ENCODE measurements at places on chromosomes 7 and 10. TPM values are rescaled to one million over a fixed set of nuclear protein-coding genes. Genes with fewer than 3 reads are reported as not detected.

MCM10 gene
- 1.5 TPM for total RNA-seq

NEUROD6 gene
- total RNA-seq: not detected

OPALIN gene
- not detected for total RNA-seq

ENTPD1 gene
- 0.17 TPM for total RNA-seq

PIK3CG gene
- total RNA-seq: not detected

GPR15LG gene
- total RNA-seq: not detected

WDR86 gene
- 19.5 TPM for total RNA-seq

WIPF3 gene
- total RNA-seq: not detected

NODAL gene
- total RNA-seq: 0.51 TPM

CACNA2D1 gene
- total RNA-seq: 7.0 TPM

SPDYE6 gene
- total RNA-seq: not detected

NAT16 gene
- total RNA-seq: not detected

STX1A gene
- total RNA-seq: 6.8 TPM

NRCAM gene
- 48.6 TPM for total RNA-seq

ACHE gene
- total RNA-seq: 0.17 TPM

DYDC2 gene
- total RNA-seq: not detected

CLRN3 gene
- total RNA-seq: not detected

TMEM130 gene
- total RNA-seq: not detected

BTBD16 gene
- 0.24 TPM for total RNA-seq

AGAP3 gene
- 118 TPM for total RNA-seq

GPR146 gene
- total RNA-seq: 0.17 TPM

C7orf33 gene
- total RNA-seq: not detected

ANKRD61 gene
- total RNA-seq: not detected

ALOX5 gene
- total RNA-seq: not detected

NUTM2E gene
- 0.16 TPM for total RNA-seq

ZC3HAV1L gene
- total RNA-seq: 9.9 TPM

TMEM270 gene
- not detected for total RNA-seq

RARRES2 gene
- total RNA-seq: 0.17 TPM

CDC14C gene
- 0.17 TPM for total RNA-seq

HOXA13 gene
- not detected for total RNA-seq

UPK3BL2 gene
- total RNA-seq: 1.3 TPM

RBAK gene
- total RNA-seq: 12.5 TPM

ZNF239 gene
- total RNA-seq: 1.3 TPM

AMPH gene
- total RNA-seq: not detected

UNCX gene
- total RNA-seq: not detected

WEE2 gene
- not detected for total RNA-seq

PPIA gene
- 1,812 TPM for total RNA-seq

PRKAR1B gene
- 24.3 TPM for total RNA-seq

CDNF gene
- total RNA-seq: 0.83 TPM

VWDE gene
- total RNA-seq: 3.9 TPM

LRRC18 gene
- total RNA-seq: not detected

NXPH1 gene
- total RNA-seq: not detected

ASIC3 gene
- total RNA-seq: 0.33 TPM

FAM171A1 gene
- total RNA-seq: 25.2 TPM

SLC26A5 gene
- not detected for total RNA-seq
